Stimulated activated CD4-positive, alpha-beta T cell treated with anti-CD3 and anti-CD28 coated beads, Interleukin-2, amount 100 ng/mL, for 4 hours (primary cell): ENCODE measurements at places on chromosomes 7 and 10.

- DNase-seq, result no peak
Measured at GRCh38 chr7:88789480-88790064, 6.0 kb downstream of the TEX47 start.

GRCh38 chr7:119105381-119105780 is 880.9 kb downstream of the ANKRD7 start:
- no peak for DNase-seq

GRCh38 chr7:75772081-75773077 is at the start of gene CCL26:
Gene CCL26, minus strand, starts transcription at chr7:75772211. Its CDS starts 35 bp downstream, at chr7:75772176.
- no peak for DNase-seq

DNA sequence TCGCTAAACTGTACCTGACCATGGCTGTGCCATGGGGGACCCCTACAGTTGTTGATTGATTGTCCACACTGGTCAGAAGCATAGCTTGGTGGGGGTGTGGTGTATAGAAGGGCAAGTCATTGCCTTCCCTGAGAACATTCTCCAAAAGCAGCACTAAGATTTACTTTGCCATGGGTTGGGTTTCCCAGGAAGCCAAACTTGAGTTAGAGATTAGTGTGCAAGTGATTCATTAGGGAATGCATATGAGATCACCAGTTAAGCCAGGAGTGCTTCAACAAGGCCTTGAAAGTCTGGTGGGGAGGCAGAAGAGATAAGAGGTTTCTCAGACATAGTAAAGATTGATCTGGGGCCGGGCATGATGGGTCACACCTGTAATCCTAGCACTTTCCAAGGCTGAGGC is 21.4 kb upstream of the TPST1 start:
- DNase-seq, result no peak

- no peak for DNase-seq
Measured at GRCh38 chr10:29926693-29927048, 132.7 kb downstream of the JCAD start.

- no peak for DNase-seq
Measured at GRCh38 chr10:59993931-59994330, 87.6 kb upstream of the CCDC6 start.

- DNase-seq, result peak; percentile 62
Measured at GRCh38 chr7:37342688-37343471, 105.8 kb downstream of the ELMO1 start.

DNA sequence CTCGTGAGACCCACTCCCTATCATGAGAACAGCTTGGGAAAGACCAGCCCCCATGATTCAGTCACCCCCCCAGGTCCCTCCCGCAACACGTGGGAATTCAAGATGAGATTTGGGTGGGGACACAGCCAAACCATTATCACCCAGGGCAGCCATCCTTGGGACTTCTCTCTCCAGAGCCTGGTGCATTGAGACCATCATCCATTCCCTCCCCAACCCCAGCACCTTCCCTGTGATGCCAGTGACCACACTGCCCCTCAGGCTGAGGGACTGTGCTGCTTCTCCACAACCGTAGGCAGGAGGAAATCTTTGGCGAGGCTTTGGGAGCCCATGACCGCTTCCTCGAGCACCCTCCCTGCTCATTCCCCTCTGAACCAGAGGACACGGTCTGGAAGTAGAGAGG is 64.4 kb downstream of the TACC2 start:
- no peak for DNase-seq

DNA sequence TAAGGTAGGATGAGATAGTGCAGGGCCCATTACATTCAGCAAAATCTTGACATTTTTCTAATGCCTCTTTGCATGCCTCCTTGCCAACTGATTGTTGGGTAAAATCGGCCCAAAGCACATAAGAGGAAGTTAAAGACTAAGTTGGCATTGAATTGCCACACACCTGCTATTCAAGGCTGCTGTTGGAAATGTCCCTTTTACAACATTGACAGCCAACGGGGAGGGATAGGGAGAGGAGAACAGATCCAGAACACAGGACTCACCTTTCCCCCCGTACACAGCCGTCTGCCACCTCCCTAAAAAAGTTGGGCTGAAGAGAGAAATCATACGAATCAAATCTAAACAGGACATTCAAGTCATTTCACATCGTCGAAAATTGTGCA is 695 bp downstream of the FAM237B start:
- DNase-seq, result no peak

- DNase-seq, result no peak
Measured at GRCh38 chr10:63671317-63671937, 150.2 kb downstream of the REEP3 start.

GRCh38 chr7:85343484-85343883 is 156.6 kb upstream of the SEMA3D start:
- DNase-seq, result no peak

GRCh38 chr10:61438141-61438988 is 14.8 kb downstream of the TMEM26 start:
- DNase-seq, result no peak

DNA sequence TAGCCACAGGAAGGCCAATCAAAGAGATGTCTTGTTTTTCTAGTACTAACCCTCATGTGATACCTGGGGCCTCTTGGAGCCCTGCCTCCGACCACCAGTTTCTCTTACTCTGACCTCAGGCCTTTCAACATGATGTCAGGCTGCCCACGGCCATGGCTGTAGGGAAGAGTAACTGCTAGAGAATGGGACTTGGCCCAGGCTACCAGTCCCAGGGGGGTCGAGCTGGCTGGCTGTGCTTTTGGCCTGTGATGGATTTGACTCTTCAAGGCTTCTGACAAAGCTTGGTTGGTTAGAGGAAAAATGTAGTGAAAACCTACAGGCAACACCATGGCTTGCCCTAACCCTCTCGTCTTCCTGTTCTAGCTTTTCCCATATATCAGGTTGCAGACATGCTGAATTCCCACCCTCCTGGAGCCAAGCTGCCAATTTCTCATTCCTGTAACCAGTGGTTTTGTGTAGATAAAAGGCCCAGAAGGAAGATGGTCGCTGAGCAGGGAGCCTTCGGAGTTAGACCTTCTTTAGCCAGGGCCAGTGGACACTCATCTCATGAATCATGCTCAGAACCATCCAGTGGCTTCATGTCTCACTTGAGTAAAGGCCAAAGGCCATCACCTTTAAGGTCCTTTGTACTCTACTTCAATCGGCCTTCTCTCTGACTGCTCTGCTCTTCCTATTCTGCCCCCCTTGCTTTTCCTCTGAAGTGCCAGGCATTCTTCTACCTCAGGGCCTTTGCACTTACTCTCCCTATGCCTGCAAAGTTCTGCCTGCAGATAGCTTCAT is 19.7 kb downstream of the SUFU start:
- DNase-seq, result no peak

DNA sequence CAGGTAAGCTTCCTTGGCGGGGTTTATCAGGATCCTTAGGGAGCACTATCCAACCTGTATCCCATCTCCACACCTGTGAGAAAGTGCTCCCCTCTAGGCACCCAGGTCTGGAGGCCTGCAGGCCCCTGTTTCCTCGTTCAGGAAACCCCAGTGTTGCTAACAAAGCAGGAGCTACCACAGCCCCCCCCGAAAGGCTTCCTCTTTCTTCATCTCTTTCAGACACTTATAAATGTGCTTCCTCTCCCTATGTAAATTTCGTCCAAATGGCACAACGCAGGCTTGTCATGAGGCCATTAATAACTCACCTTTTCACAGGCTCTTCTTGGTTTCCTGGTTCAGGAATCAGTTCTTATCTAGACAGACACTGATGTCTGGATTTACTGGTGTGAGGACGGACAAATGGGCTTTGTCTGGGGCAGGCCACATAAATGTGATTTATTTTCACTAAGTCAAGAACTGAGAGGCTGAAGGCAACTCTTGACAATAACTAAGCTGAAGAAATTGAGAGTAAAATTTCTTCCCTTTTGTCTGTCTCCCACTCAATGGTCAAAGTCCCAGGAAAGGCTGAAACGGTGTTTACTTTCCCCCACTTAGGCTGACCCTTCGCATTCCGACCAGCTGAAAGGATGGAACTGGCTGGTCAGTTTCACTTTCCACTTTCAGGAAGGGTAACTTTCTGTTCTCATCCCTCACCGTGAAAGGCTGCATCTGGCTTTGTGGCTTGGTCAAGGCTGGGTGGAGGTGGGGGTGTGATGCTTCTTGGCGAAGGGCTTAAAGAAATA is 46.8 kb downstream of the PIK3AP1 start:
- no peak for DNase-seq

DNA sequence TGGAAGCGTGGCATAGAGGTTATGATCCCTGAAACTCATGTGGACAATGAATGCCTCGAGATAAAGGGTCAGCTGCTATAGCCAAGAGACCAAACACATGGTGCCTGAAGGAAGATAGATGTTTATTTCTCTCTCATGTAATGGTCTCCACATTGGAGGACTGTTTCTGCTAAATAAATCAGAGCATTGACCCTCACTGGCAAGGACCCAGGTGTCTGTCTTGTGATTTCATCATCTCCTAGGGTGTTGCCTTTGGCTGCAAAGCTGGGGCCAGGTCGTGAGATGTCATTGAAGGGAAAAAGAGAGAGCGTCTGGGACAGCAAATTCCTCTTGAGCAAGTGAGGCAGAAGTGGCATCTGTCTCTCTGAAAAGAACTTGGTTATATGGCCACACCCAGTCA is 64.6 kb downstream of the JCAD start:
- DNase-seq, result no peak

GRCh38 chr10:31270954-31271353 is 48.1 kb upstream of the ZEB1 start:
- DNase-seq, result no peak

- no peak for DNase-seq
Measured at GRCh38 chr10:110916554-110917346, 2.2 kb downstream of the BBIP1 start.

- no peak for DNase-seq
Measured at GRCh38 chr7:140867467-140868462, 57.0 kb downstream of the BRAF start.

- no peak for DNase-seq
Measured at GRCh38 chr10:60846173-60846572, 67.9 kb downstream of the CDK1 start.

GRCh38 chr7:41813286-41813685 is 110.4 kb upstream of the INHBA start:
- DNase-seq, result no peak

DNA sequence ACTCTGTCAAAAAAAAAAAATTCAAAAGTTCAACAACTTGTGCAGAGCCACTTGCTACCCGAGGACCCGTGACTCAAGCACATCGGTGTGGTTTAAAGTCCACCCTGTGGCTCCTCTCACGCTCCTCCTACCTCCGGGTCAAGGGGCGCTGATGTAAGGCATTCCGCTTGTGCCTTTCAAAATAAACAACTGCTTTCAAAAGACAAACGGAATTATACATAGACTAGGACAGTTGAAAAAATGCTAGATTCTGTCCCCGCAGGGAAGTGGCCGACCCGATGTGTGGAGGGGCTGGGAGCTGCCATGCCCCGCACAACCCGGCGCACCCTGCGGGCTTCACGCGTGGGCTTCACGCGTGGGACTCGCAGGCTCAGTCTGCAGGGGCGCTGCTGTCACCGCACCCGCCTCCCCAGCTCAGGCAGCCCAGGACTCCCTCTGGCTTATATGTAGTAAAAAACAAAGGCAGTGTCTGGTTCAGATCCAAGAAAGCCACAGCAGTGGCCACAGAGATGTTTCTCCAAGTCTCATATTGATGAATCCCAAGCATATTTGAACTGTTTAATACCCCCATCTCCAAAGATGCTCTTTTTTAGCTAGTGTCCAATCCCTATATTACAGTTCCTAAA is 239.7 kb upstream of the INHBA start:
- DNase-seq, result no peak

- DNase-seq, result no peak
Measured at GRCh38 chr10:635088-635861, 54.2 kb downstream of the DIP2C start.

DNA sequence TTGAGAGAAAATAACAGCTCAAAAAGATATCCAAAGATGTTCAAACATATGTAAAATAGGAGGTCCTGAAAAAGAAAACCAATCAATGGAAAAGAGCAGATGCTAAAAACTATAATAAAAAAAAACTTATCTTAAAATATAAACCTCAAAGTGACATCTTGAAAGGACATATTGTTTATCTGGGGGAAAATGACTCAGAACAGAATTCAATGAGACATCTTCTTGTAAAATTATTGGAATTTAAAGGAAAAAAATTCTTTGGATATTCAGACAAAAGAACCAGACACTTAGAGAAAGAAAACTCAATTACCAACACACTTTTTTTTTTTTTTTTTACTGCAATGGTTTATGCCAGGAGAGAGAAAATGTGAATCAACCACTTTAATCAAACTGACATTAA is 58.9 kb downstream of the NAMPT start:
- DNase-seq, result no peak

GRCh38 chr7:130369831-130370550 is 10.3 kb upstream of the CPA1 start:
- DNase-seq, result no peak

DNA sequence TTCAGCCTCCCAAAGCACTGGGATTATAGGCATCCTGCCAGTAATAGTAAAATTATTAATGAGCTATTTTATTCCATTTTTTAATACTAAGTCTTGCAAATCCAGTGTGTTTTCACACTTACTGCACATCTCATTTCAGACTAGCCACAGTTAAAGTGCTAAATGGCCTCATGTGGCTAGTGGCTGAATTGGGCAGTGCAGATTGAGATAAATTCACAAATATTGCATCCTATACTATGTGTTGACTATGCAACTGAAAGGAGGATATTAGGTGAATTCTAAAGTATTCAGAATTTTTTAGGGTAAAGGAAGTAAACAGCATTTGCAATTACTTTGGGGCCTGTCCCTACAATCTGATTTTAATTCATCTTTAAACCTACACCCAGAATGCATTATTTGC is 10.2 kb downstream of the APBB1IP start:
- DNase-seq, result no peak

GRCh38 chr10:84523526-84523925 is 195.1 kb downstream of the CCSER2 start:
- no peak for DNase-seq

GRCh38 chr7:105216786-105217185 is 171.9 kb downstream of the SRPK2 start:
- no peak for DNase-seq

DNA sequence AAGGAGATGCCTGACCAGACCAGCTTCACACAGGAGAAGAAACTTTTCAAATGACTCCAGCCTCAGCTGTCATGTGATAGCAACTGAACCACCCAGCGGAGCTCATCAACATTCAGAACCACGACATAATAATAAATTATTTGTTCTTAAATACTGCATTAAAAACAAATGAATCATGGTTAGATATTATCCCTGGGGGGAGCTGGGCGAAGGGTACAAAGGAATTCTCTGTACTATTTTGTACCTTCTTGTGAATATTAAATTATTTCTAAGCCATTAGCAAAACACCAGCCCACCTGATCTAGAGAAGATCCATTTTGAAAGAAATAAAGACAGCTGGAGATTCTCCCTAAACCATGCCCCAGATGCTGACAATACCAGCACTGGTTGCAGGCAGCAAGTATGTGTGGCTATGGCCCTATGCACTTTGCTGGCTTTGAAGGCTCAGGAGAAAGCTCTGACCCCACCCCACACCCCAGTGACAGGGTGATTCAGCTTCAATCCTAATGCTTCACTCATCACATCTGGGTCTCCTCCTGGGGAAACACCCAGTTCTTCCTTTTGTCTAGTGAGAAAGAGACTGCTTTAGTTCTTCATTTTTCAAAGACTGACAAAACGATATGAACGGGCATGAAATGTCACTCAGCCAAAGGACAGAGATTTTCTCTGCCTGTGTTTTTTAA is 45.5 kb upstream of the NKX2-3 start:
- no peak for DNase-seq
